ENCODE measurements at places on chromosomes 16 and 17. TPM values are rescaled to one million over a fixed set of nuclear protein-coding genes. Genes with fewer than 3 reads are reported as not detected.

The CACNA1G gene
- total RNA-seq, result 2.9 TPM

The LGALS9C gene
- not detected for total RNA-seq

The CA4 gene
- total RNA-seq, result not detected

The KRTAP2-2 gene
- total RNA-seq, result not detected

The CLEC18B gene
- total RNA-seq, result not detected

The HID1 gene
- total RNA-seq, result 0.61 TPM

The STH gene
- not detected for total RNA-seq

The CLN3 gene
- 16.0 TPM for total RNA-seq

The TEKT5 gene
- not detected for total RNA-seq

The CIBAR2 gene
- not detected for total RNA-seq

The SLC2A4 gene
- under 0.01 TPM for total RNA-seq

The CD300E gene
- not detected for total RNA-seq

The RNF157 gene
- 6.4 TPM for total RNA-seq

The CCDC92B gene
- not detected for total RNA-seq
